ENCODE measurements at places on chromosomes 4 and X.

- DNase-seq = no peak
Measured at GRCh38 chr4:143653031-143653430, 47.4 kb downstream of the FREM3 start.

- DNase-seq = no peak
Measured at GRCh38 chr4:14084598-14084997, 457.1 kb upstream of the BOD1L1 start.

DNA sequence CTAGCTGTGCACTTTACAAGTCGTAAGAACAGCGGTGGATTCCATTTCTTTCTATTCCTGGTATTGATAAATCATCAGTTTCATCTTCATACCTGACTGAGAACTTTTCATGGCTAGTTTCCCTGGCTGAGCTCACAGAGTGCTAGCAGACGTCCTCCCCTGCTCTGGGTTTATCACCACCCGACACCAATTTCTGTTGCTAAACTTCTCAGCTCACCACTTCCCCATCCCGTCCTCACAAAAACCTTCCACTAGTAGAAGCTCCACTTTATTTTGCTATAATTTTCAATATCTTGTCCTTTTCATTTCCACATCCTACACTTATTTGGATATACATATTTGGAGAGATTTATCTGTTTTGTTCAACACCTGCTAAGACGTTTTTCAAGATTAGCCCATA lies 869.4 kb upstream of the FRG1 start:
- no peak for DNase-seq

GRCh38 chr4:87416965-87417364 lies 5.4 kb upstream of the NUDT9 start:
- DNase-seq = no peak

GRCh38 chr4:21102667-21103066 lies 402.4 kb downstream of the PACRGL start:
- DNase-seq = no peak

DNA sequence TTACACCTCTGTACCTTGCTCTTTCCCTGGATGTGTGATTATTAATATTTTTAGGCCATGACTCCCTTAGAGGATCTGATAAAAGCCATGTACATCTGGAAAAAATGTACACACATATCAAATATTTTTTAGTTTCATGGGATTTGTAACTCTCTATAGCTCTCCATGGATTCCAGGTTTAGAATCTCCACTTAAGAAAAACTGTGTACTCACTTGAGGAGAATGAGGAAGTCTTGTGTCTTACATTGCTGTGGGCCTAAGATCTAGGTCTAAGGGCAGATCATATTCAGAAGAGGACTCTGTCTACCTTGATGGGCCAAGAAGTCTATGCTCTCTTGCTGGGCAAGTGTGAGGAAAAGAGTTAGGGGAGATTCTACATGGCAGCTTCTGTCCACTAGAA lies 98.0 kb downstream of the RRAGB start:
- DNase-seq = no peak

DNA sequence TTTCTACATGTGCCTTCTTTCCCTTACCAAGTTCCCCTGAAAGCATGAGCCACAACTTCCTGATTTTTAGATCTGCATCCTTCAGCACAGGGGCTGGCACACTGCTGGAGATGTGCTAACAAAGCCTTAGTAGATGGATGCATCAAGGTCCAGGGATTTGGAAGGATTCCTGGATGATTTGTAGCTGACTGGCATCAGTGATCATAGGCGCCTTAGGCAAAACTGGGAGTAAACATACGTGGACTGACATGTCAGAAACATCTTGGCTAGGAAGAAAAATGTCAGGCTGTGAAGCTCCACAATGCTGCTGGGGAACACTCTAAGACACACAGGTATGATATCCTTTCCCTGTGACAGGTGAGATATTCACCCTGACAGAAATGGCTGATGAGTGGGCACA lies 156.4 kb downstream of the AMELX start:
- no peak for DNase-seq

DNA sequence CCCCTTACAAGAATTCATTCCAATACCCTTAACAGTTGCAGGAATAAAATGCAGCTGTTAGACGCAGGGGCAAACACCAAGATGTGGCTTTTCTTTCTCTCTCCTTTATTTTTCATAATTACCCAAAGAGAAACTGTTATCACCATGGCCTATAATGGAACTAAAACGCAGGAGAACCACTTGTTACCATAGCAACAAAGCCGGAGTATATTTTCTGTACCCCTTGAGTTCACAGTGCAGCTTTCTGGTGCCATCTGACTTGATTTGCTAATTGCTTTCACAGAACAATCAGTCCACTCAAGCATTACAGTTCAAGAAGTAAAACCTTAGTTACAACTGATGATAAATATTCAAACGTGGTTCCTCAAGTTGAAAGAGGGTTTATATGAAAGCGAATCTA lies 157.9 kb downstream of the AMELX start:
- no peak for DNase-seq

GRCh38 chr4:156673483-156673882 lies 298.1 kb downstream of the PDGFC start:
- no peak for DNase-seq

DNA sequence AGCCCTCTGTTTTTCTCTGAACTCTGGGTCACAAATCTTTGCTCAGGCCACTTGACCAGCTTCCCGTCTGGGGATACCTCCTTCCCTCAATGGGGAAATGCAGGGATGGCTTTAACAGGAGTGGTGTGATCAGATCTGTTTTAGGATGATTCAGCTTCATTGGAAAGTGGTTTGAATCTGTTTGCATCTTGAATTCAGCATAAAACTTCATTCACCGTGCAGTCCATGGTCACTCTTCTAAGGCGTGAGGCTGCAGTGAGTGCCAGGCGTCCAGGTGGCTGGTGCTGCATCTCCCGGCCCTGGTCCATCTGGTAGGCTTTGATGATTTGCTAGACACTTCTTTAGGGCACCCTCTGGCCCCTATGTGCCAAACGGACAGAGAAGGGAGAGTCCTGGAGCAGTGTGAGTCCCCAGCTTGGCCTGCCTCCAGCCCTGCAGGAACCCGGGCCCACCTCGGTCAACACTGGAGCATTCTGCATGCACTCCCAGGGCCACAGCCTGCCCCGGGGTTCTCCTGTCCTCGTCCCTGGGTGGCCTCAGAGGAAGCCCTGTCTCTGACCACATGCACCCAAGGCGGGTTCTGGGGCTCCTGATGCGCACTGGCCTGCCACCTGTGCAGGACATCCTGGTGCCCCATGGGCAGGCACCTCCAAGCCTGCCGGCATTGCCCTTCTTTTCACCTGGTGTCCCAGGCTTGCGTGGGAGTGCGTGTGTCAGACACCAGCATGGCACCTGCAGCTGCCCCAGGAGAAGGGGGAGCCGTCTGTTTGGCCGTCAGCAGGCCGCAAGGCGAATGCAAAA lies 251.5 kb upstream of the PSAPL1 start:
- no peak for DNase-seq

- DNase-seq = no peak
Measured at GRCh38 chr4:26197018-26197779, 123.6 kb upstream of the RBPJ start.

DNA sequence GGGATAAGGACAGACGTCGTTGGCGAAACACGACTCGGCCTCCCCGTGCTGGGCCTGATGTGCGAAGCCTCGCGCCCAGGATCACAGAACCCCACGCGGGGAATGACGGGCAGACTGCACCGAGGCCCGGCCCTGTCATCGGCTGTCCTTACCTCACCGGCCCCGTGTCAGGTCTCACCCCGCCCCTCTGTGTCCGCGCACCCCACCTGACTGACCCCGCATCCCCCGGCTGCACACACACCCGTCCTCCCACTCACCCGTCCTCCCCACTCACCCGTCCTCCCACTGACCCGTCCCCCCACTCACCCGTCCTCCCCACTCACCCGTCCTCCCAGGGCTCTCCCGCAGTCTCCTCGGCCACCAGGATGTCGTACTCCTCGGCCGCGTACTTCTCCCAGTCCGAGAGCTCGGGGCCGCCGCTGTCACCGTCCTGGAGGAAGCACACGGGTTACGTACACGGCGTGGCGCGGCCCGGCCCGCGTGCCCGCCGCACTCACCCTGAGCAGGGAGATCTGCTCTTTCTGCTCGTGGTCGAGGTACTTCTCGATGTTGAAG lies 19.8 kb upstream of the GTPBP6 start:
- no peak for DNase-seq

GRCh38 chr4:104869831-104870230 lies 276.8 kb upstream of the TET2 start:
- no peak for DNase-seq

All from hematopoietic multipotent progenitor cell treated with erythropoietin and hydrocortisone succinate and interleukin-3 and kit ligand, for 15 days (in vitro differentiated cells).